Liver (tissue), 10 donors: ENCODE measurements at places on chromosomes 3 and 15. TPM values are rescaled to one million over a fixed set of nuclear protein-coding genes. Genes with fewer than 3 reads are reported as not detected.

Gene CGNL1
- 31.9 TPM for total RNA-seq

Gene GPR62
- total RNA-seq, result not detected

Gene KLHL6
- total RNA-seq, result 3.8 TPM

Gene ATRIP
- 3.3 TPM for total RNA-seq

Gene MAP6D1
- 0.19 TPM for total RNA-seq

DNA sequence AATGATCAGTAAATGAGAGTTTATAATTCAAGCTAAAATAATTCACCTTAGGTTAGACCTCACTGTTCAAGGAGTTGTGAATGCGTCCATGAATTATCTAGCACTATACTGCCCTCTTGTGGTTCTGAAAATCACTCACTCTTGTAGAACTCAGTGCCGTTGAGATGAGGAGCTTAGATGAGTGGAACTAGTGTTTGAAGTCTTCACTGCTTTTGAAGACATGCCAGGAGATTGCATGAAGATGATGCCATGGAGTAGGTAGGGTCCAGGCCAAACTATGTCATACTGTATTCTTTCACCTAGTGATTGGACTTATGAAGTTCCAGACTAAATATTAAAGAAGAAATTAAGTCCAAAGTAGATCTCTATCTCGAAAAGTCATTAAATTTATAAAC lies 28.8 kb downstream of the LYSMD4 start:
- no peak for DNase-seq

DNA sequence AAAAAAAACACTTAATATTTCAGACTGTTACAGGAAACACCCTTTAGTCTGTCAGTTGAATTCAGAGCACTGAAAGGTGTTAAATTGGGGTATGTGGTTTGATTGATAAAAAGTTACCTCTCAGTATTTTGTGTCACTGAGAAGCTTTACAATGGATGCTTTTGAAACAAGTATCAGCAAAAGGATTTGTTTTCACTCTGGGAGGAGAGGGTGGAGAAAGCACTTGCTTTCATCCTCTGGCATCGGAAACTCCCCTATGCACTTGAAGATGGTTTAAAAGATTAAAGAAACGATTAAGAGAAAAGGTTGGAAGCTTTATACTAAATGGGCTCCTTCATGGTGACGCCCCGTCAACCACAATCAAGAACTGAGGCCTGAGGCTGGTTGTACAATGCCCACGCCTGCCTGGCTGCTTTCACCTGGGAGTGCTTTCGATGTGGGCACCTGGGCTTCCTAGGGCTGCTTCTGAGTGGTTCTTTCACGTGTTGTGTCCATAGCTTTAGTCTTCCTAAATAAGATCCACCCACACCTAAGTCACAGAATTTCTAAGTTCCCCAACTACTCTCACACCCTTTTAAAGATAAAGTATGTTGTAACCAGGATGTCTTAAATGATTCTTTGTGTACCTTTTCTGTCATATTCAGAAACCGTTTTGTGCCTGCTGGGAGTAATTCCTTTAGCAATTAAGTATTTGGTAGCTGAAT lies 17.9 kb downstream of the TMEM43 start:
- no peak for DNase-seq
